Foreskin fibroblast (primary cell): ENCODE measurements at places on chromosomes 6 and 20.
A peak's percentile ranks its signal among the peaks of the same experiment; 100 is the strongest.

- no peak for DNase-seq
Measured at GRCh38 chr20:46938434-46938833, 43.8 kb downstream of the EYA2 start.

DNA sequence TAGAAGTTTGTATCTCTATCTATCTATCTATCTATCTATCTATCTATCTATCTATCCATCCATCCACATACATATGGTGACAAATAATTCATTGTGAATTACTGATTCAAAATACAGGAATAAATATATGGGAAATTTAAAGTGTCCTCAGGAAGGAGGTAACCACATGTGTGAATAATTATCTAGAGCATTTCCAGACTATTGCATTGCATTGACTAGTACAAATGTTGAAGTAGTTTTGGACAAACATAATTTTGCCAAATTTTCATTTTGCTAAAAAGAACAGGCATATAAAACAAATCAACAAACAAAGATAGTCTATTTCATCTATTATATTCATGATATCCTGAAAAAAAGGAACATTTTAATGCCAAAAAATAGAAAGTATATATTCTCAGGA, 192.7 kb downstream of the UTRN start:
- peak; percentile 24 for DNase-seq

- DNase-seq, result peak; percentile 85
Measured at GRCh38 chr20:330233-331149, 5.1 kb downstream of the SOX12 start.

DNA sequence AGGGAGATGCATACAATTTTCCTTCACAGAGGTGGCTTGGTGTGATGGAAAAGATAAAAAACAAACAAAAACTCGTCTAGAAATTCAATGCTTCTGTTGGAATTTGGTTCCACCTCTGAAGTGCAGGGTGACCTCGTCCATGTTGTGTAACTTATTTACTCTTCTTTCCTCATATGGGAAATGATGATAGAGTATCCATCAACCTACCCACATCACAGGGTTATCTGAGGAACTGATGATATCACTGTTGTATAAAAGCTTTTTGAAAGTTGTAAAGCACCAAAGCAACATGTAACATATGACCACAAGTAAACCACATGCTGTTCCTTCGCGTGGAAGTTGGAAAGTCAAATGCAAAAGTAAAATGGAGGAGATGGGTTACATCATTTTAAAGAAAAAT, 212.0 kb upstream of the SGK1 start:
- DNase-seq, result peak; percentile 36

GRCh38 chr20:35408270-35408669, 3.5 kb downstream of the UQCC1 start:
- no peak for DNase-seq

DNA sequence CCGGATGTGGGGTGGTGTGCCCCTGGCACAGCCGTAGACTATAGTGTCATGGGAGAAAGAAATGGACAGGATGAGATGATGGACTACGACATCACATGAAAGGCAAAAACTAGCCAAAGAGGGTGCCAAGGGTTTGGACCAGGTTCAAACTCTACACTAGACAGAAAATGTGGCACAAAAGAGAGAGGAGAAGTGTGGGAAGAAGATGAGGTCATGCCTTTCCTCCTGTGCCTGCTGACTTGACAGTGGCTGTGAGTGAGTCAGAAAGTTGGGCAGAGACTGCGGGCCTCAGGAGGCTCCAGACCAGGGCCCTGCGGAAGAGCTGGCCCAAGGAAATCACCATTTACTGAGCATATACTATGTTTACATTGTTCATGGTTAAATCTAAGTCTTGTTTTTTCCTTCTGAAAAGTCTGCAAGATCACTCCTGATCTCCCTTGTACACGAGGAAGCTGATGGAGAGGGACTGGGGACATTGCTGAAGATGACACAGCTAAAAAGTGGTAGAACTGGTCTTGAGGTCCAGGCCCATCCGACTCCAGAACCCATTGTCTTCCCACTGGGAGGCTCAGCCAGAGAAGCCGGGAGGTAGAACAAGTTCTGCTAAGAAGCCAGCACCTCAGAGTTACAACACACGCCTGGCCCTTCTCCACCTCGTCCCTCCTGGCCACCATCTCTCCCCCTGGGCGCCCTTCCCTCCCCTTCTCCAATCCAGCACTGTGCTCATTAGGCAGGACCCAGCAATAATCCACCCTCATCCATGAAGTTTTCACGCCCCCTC, 35.6 kb downstream of the CNKSR3 start:
- DNase-seq, result peak; percentile 80

DNA sequence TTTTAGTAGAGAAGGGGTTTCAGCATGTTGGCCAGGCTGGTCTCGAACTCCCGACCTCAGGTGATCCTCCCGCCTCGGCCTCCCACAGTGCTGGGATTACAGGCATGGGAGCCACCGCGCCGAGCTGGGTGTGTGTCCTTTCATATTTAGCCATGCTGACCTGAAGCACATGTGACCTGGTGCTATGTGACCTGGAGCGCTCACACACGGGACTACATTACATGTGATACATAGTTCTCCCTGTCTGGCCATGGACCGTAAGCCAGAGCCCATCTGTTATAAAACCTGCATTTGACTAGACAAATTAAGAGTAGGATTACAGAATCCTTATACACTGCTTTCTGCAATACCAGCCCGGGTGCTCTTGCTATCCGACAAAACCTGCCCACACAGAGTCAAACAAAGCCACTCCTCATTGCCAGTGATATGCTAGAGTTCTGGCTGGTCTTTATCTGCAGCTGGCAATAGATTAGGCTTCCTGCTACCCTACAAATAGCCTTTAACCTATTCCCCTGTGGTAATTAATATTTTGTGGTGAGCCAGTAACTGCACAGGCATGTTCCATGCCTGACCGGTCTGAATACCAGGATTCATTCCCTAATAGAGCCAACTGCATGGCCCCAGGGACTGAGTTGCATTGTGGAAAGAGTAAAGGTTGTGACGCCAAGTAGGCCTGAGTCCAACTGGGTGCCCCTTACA, 26.3 kb upstream of the FAM50B start:
- no peak for DNase-seq

DNA sequence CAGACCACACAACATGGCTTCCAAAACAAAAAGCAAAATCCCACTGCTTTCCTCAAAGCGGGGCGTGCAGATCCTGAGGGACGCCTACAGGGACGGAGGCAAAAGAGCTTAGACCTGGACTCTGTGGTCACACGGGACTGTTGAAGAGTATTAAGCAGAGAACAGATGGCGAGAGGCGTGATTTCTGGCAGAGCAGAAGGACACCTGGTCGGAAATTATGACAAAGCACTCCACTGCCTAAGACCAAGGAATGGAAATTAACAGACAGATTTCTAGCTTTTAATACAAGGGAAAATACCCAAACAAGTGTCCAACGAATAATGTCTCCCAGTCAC, 15.4 kb downstream of the CST7 start:
- no peak for DNase-seq

DNA sequence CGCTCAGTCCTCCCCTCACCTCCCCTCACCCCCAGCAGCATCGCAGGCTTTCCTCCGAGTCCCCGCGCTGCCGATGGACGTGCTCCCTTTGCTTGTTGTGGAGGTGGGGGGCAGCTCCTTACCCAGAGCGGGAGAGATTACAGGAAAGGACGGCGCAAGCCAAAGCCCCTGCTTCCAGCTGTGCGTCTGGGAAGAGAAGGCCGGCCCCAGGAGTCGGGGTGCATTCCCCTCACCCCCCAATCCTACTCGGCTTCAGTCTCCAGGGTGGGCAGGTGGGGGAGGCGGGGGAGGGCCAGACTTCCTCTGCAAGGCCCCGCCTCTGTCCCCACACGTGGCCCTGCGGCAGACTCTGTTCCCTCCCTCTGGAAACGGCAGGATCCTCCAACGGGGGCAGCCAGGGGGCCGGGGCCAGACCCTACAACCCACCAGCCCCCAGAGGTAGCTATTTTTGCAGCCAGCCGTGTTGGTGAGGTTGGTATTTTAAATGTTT, 43.6 kb downstream of the NTSR1 start:
- no peak for DNase-seq

GRCh38 chr6:46990031-46990644, 52.0 kb downstream of the ADGRF1 start:
- DNase-seq, result no peak

GRCh38 chr6:129353067-129353466, 356.9 kb downstream of the ARHGAP18 start:
- DNase-seq, result no peak

GRCh38 chr6:146985111-146985510, 219.1 kb upstream of the STXBP5 start:
- DNase-seq, result no peak

GRCh38 chr6:19333936-19334335, 503.2 kb upstream of the ID4 start:
- DNase-seq, result no peak

- no peak for DNase-seq
Measured at GRCh38 chr6:168583821-168584220, 142.8 kb downstream of the SMOC2 start.

GRCh38 chr20:8043687-8044282, 24.2 kb upstream of the TMX4 start:
- peak; percentile 74 for DNase-seq

DNA sequence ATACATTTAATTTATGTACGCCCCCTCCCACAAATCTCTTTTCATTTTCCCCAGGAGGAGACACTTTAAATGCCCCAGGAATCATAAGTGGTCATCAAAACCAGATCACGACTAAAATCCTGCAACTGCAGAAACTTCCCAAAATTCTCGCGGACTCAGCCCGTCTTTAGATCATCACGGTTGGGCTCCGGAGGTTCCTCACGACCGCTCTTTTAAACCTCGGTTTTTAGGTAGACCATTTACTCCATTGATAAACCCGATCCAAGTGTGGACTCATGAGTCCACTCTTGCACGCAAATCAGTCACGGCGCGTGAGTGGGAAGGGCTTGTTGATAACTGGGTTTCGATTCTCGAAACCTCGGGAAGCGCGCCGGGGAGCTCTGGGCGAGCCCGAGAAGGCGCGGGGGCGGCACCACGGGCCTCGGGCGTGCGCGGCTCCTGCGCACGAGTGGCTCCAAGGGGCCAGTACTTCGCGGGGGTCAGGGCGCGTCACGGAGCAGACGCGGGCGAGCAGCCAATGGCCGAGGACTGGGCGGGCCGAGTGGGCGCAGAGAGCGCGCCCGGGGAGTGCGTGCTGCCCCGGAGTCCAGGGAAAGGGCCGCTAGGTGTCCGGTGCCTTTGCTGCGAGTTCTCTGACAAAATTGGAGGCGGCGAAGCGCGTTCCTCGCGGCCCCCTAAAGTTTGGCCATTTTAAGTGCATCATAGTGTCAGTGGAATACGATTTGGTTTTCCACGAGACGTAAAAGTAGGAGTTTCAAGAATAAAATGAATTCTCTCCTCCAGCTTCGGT, 635 bp upstream of the TENT5A start:
- peak; percentile 99 for DNase-seq

DNA sequence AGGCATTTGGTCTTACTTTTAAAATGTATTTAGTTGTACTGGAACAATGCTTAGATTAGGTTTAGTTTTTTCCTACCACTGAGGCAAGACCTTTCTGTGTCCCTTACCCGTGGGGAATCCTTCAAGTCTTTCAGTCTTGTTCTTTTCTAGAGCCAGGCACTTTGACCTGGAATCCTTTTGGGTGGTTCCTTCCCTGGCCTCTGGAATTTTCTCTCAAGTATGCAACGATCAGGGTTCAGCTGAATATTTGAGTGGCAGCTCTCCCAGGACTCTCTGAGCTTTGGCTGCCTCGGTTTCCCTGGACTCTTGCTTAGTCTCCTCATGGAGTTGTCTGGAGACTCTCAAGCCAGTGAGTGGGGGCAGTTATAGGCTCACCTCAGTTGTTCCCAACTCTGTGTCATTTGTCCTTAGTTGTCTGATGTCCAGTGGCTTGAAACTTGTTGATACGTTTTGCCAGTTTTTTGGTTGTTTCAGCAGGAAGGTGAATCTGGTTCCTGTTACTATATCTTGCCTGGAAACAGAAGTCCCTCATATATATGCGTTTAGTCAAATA, 118.1 kb downstream of the QKI start:
- no peak for DNase-seq

DNA sequence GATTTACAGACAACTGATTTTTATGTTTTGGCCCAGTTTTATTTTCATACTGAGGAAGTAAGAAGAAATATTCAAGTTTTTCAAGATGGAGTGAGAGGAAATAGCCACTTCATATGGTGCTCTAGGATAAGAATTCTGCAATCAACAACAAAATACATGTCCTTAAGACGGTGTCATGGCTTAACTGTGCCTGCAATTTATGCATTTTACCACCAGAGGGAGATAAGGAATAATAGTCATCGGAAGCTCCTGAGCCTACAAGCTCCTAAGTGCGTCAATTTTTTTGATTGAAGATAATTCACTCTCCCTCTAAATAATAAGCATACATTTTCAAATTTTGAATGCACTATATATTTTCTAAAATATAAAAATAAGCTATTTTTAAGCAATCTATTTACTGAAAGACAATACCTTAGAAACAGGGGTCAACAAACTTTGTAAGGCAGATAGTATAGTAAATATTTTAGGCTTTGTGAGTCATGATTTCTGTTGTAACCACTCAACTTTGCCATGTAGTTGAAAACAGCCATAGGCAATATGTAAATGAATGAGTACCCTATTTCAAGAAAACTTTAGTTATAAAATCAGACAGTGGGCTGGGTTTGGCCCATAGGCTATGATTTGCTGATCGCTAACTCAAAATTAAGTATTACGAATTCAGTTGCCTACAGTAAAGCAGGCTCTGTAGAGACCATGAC, 230.9 kb upstream of the DTNBP1 start:
- DNase-seq, result peak; percentile 30

- no peak for DNase-seq
Measured at GRCh38 chr6:2940010-2940850, 31.1 kb downstream of the SERPINB6 start.

GRCh38 chr20:8913456-8913855, 155.4 kb upstream of the PLCB4 start:
- DNase-seq, result no peak

DNA sequence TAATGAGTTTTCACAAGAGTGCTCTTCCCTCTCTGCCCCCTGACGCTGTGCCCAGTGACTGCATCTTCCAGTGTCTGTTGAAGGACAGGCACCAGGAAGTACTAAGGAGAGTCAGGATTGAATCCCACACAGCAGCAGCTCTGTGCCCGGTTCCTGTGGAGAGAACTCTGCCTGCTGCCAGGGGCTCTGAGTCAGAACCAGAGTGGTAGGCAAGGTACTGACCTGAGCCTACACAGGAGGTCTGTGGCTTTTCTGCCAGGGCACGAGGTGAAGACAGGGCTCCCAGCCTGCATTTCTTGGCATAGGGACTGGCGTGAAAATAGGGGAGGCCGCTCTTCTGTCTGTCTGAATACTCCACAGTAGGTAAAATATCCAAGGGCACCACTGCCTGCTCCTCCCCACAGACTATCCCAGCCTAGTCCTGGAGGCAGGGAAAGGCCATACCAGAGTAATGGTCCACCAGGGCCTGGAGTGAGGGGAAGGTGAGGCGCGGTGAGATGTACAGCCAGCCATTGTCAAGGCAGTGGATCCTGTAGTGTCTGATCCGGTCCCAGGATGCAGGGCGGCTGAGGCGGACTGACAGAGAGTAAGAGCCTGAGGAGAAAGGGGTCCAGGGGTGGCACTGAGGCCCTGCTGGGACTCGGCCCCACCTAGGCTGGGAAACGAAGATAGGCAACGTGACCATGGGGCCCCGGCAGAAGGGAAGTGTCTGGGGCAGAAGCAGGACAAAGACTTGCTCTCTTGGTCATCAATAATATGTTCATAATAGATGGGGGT, 9.4 kb downstream of the RAB5IF start:
- no peak for DNase-seq

- peak; percentile 92 for DNase-seq
Measured at GRCh38 chr6:71478834-71479541, 190.4 kb downstream of the OGFRL1 start.
